Mesothelial cell of epicardium (in vitro differentiated cells): ENCODE measurements at places on chromosomes 16 and 17.

- no peak for DNase-seq
These were observed 439.5 kb downstream of the CA10 start for GRCh38 chr17:51718983-51719382.

DNA sequence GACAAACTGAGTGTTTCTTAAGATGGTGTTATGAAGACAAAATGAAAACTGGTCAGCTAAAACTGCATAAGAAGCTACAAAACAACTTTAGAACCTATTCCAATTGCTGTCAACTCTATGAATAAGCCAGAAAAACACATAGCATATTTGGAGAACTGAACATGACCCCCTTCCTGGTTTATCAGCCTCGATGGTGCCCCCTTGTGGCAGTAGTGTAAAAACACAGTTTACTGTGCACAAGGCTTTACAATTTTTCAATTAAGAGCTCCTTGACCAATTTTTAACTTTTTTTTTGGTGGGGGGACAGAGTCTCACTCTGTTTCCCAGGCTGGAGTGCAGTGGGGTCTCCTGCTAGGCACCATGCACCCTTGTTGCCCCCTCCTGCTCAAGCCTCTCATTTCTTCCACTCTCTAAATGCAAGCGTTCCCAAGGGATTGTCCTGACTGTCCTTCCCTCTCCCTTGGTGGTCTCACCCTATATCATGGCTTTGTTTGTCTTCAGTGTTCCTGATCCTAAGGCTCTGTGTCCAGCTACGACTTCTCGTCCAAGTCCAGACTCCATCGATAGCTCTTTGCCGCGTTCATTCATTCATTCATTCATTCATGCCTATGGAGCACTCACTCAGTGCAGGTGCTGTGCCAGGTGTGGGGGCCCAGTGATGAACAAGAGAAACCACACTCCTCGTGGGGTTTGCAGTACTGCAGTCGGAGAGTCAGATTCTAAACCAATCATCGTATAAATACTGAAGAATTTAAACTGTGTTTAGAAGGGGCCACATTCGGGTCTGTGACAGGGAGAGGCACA is 7.5 kb downstream of the EIF1 start:
- DNase-seq = peak; percentile 64

DNA sequence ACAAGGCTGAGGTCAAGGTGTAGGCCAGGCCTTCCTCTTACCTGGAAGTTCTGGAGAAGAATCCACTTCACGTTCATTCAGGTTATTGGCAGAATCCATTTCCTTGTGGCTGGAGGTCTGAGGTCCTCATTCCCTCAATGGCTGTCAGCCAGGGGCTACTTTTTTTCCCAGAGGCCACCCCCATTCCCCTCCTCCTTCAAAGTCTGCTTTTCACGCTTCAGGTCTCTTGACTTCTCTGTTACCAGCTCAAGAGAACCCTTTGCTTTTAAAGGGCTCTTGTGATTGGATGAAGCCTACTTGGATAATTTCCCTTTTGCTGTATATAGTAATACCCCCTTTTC is 55.1 kb upstream of the LGALS9 start:
- no peak for DNase-seq

DNA sequence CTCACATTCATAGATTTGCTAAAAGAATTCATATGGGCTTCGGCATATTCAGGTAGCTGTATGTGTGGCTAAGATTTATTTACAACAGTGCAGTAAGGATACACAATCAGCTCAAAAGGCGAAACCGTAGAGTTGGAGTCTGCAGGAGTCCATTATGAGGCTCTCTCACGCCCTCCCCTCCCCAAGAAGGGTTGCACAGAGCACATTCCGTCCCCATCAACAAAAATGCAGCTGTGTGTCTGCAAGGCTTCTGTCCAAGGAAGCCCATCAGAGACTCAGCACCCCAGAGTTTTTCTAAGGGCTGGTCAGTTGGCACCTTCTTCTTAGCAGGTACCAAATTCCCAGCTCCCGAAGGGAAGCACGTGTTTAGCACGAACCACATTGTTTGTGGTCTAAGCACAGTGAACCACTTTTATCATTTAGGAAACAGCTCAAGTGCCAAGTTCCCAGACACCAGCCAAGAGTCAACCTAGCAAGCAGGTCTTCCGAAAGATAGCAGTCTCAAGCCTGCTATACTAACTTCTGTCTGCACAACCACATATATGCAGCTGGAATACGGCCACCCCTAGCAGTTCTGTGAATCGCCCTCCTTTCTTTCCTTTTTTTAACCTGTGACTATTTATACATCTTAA is 28.5 kb upstream of the MEAK7 start:
- DNase-seq = no peak

DNA sequence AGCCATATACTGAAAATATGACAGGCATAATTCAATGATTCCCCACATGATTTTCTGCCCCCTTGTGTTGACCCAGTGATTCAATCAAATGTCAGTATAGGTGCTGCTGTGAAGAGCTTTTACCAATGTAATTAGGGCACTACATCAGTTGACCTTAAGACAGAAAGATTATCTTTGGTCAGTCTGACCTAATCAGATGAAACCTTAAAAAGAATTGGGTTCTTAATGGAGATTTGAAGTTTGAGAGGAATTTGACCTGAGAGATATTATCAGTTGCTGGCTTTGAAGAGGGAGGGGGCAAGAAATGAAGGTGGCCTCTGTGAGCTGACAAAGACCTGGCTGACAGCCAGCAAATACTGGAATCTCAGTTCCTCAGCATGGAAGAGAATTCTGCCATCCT is 358.7 kb upstream of the CA10 start:
- DNase-seq = no peak

GRCh38 chr16:67431775-67432505 is 1.0 kb downstream of the HSD11B2 start:
- DNase-seq = no peak

- no peak for DNase-seq
These were observed 1.3 kb downstream of the CDRT4 start for GRCh38 chr17:15466131-15466530.

DNA sequence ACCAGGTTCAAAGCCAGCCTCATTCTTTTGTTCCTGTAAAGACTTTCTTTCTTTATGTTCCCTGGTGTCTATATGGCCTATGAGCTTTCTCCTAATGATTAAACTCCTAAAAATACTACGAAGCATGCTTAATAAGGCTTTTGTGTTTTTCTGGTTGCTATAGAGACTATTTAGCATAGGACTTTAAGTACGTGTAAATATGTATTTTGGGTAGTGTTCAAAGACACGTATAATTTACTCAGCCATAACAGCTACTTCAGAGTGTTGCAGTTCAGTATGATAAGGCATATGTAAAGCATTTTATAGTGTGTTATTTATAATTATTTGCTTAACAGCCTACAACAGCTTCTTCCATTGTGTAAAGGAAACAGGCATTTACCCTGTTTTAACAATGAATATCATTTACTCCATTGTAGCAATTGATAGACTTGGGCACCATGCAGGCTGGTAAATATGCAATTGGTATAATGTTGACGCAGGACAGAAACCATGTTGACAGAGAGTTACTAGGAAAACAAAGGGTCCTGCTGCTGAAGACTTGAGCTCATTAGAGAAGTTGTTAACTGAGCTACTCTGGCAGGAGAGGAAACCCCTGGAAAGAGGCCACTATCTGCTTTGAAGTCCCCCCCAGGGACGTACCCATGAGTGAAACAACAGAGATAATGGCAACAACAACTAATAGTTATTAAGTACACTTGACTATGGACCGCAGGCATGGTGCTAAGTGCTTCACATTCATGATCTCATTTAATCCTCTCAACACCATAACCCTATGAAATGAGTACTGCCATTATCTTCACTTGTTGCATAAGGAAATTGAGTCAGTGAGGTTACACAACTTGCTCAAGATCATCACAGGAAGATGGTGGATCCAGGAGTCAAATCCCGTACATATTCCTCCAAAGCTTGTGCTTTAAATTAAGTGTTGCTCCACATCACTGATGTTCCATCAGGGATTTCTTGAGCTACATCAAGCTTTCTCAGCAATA is 342.2 kb upstream of the DYNLRB2 start:
- no peak for DNase-seq

DNA sequence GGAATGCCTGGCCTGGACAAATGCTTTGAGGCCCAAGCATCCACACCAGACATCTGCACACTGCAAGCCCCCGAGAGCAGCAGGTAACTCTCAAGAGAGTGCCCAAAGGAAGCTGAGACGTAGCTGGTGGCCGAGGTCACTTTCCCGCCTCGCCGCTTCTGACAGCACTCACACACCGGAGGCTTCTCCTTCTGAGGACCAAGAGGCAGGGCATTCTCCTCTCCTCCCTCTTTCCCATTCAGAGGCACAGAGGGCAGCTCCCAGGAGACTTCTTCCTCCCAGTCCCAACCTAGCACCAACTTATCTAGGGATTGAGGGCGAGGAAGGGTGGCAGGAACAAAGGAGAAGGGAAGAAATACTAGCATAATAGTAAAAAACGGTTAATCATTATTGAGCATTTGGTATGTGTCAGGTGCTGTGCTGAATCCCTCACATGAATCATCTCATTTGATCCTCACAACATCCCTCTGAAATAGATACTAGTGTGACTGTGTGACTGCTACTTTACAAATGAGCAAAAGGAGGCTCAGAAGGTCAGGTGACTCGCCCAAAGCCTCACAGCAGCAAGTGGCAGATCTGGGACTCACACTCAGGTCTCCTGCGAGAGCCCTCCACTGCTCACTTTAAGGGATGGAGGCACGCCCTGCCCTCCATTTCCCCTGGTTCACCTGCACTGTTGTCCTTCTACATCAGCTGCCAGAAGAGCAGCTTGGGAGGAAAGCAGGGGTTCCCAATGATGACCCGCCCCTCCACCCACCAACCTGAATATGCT is 41.8 kb downstream of the MYO18A start:
- no peak for DNase-seq

GRCh38 chr17:79629548-79630049 is 18.7 kb upstream of the RBFOX3 start:
- DNase-seq = no peak

GRCh38 chr17:78113804-78114785 is 14.5 kb downstream of the TMC6 start:
- DNase-seq = no peak

GRCh38 chr16:10561425-10561824 is 19.0 kb downstream of the EMP2 start:
- DNase-seq = no peak

GRCh38 chr16:10521681-10522274 is 58.6 kb downstream of the EMP2 start:
- peak; percentile 61 for DNase-seq

DNA sequence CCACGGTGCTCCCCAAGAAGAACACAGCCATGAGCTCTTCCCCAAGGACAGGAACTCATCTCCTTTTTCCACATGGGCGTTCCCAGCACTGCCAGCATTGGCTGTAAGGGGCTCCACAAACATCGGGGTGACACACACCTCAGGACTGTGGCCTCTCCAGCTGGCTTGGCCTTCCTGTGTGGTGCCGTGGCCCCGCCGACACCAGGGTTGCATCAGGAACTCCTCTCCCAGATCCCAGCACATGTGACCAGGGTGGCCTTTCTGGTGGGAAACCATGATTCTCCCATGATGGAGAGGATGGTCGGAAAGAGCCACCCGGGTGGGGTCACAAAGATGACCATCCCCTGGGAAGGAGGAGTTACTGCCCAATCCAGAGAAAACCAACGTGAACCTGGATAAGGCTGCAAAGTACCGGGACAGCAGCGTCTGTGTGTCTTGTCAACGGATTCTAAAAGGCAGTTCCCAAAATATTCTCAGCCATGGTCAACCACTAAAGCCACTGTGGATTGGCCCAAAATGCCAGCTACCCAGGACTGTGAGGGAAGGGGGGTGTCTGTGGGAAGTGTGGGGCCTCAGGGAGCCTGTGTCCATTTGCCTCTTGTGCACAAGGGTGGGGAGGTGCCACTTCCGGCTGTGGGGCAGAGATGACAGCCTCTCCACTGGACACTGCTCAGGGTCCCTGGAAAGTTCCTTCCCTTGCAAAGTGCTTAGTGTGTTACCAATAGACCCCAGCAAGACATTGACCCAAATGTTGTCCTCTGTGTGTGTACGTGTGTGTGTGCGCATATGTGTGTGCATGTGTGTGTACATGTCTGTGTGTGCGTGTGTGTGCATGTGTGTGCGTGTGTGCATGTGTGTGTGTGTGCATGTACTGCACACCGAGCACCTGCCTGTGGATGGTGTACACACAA is 78.0 kb upstream of the CBX4 start:
- DNase-seq = no peak

- no peak for DNase-seq
These were observed 14.9 kb downstream of the CPPED1 start for GRCh38 chr16:12788758-12789157.

DNA sequence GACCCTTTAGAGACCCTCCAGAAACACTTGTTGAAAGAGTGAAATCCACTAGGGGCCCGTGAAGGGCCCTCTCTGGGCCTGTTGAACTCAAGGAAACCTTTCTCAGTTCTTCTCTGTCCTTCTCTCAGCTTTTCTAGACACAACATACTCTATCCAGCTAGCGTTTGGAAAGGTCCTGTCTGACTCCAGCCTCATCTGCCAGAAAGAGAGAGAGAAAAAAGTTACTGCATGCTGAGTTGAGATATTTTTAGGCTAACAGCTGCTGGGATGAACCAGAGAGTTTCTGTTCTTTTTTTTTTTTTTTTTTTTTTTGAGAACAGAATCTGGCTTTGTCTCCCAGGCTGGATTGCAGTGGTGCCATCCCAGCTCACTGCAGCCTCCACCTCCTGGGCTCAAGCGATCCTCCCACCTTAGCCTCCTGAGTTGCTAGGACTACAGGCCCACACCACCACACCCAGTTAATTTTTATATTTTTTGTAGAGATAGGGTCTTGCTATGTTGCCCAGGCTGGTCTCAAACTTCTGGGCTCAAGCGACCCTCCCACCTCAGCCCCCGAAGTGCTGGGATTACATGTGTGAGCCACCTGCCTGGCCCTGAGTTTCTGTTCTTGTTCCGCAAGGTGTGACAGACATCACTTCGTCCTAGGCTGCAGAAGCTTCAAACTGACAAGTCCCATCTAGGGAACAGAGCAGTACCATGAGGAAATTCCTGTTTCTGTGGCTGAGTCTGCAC is 14.9 kb upstream of the TEX2 start:
- DNase-seq = no peak

GRCh38 chr16:72552654-72553053 is 380.7 kb upstream of the PMFBP1 start:
- no peak for DNase-seq

DNA sequence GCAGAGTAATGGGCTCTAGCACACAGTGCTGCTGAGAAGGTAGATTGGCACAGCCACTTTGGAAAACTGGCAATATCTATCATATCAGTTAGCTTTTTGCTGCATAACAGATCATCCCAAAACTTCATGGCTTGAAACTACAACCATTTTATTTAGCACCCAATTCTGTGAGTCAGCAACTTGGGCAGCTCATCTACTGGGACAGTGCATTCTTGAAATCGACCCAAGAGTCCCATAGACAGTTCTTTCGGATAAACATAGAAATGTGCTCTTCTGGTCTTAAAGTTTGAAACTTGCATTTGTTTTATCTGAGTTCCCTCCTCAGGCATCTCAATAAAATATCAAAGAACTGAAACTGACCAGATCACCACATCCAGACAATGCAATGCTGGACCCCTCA is 76.7 kb downstream of the CEP112 start:
- no peak for DNase-seq

GRCh38 chr16:11201498-11202259 is 54.3 kb downstream of the SOCS1 start:
- no peak for DNase-seq
